ENCODE measurements at places on chromosomes 1 and 21.

- DNase-seq, result no peak
These were observed 671.7 kb upstream of the PTBP2 start for GRCh38 chr1:96049759-96050409.

- DNase-seq, result no peak
These were observed 171.6 kb downstream of the TRIM33 start for GRCh38 chr1:114339379-114339778.

DNA sequence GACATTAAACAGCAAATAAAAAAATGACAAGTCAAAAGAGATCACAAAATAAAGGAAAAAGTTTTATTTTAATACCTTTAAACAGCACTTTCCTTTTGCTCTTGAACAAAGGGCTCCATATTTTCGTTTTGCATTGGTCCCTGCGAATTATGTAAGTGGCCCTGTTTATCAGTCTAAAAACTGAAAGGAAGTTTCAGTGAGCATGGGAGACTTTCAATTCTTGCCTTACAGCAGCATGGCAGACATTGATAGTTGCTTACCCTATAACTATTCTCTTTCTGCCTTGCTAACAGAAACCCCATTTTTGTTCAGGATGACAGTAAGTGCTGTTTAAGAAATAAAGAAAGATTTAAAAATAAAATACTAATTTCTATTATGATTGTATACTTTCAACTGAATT is 5.2 kb upstream of the SH3GLB1 start:
- no peak for DNase-seq

DNA sequence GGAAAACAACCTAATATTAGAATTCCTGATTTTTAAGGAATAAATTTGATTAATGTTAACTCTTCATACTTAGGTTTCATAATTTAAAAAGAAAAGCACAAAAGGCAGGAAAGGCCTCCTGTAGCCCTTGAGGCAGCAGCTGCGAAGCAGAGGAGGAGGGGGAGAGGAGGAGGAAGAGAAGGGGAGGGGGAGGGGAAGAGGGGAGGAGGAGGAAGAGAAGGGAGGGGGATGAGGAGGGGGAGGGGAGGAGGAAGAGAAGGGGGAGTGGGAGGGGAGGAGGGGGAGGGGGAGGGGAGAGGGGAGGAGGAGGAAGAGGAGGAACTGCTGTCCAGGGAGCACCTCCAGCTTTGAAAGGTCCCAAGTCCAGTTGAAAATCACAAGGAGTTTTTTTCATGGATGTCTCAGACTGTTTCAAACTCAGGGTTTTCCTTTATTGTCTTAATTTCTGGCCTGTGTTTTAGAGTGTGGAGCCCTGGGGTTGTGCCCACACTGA is 35.1 kb upstream of the DIP2A start:
- no peak for DNase-seq

DNA sequence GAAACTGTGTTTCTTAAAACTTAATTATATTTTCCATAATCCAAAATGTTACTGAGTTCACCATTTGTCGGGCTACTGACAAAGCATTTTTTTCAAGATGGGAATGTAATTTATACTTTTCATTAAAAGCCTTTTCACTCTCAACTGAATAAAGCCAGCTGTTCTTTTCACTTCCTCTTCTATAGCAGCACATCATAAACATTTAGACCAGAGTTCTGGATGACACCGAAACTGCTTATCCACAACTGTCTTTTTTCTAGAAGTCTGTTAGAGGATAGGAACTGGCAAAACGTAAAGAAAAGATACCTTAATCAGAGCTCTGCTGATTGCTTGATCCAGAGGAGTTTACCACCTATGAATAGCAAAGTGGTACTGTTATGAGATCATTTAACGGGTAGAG is 594.7 kb downstream of the ADGRL2 start:
- DNase-seq, result no peak

- no peak for DNase-seq
These were observed 3.6 kb downstream of the CERS2 start for GRCh38 chr1:150970808-150971582.

DNA sequence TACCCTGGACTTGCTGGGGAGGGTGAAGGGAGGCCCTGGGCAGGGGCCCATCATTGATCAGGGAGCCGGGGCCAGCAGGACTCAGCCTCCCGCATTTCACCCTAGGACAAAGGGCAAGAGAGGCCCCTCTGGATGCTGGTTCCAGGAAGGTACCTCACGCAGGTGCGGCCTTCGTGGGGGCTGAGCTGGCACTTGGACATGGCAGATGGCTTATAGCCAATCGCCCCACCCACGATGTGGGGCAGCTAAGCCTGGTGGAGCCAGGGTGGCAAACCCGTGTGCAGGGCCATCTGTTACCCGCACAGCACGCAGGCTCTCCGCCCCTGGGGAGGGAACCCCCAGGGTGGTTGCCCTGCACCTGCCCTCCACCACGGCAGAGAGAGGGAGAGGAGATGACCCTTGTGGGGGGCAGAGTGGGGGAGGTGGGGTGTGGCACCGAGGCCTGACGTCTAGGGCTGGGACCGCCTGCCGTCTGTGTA is 2.5 kb downstream of the TFF3 start:
- no peak for DNase-seq

DNA sequence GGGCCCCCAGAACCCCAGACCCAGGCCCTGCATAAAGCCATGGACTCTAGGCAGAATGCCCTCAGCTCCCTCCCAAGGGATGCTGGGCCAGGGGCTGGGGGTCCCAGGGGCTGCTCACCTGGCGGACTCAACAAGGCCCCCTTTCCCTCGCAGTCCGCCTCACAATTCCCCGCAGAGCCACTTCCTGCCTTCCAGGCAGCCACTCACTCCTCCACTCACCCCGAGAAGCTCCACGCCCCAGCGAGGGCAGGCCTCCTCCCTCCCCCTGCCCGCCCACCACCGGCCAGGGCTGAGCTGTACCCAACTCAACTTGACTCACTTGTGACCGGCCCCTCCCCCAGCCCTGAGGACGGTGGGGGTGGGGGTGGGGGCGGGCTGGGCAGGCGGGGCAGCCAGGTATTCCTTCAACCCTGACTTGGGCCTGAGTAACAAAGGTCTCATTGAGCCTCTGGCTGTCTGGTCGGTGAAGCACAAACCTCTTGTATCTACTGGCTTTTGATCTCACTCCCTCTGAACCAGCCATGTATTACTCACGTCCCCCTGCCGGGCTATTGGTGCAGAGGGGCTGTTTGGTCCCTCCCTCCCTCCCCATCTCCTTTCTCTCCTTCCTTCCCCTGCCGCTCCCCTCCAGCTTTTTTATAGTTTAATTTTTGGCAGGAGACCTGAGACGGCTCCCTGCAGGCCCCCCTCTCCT is 5.9 kb downstream of the BLACAT1 start:
- no peak for DNase-seq

DNA sequence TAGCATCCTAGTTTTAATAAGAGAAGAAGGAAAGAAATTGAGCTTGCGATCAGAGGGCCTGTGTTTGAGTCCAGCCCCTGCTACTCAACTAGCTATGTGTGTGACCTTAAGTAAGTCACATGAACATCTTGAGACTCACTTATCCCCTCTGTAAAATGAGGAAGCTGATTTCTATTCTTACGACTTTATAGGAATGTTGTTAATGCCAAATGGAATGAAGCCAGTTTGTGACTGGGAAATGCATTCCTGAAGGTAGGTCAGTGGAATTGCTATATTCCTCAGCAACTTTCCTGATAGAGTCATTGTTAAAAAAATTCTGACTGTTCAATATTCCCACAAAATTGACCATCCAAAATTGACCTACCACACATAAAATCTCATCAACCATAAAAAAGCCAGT is 14.9 kb downstream of the FASLG start:
- no peak for DNase-seq

DNA sequence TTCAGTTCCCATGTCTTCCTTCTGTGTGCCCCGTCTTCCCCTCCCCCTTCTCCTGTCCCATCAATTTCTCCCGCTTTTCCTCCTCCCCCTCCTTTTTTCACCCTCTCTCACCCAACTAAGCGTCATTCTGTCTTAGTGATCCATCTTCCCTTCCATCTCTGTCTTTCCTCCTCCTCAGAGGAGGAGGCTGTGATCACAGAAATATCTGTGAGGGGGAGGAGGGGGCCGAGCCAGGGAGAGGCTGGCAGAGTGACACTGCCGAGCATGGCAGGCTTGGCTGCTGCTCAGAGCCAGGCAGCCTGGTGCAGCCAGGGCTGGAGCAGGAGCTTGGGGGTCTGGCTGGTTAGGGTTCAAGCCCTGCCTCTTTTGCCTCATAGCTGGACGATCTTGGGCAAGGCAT is 7.6 kb downstream of the HTR6 start:
- DNase-seq, result no peak

GRCh38 chr1:36807262-36807661 is 227.1 kb downstream of the GRIK3 start:
- no peak for DNase-seq

- DNase-seq, result no peak
These were observed 98.7 kb downstream of the OBSCN start for GRCh38 chr1:228306275-228307217.

GRCh38 chr21:44800971-44801467 is 601 bp downstream of the UBE2G2 start:
- DNase-seq, result peak; percentile 30

DNA sequence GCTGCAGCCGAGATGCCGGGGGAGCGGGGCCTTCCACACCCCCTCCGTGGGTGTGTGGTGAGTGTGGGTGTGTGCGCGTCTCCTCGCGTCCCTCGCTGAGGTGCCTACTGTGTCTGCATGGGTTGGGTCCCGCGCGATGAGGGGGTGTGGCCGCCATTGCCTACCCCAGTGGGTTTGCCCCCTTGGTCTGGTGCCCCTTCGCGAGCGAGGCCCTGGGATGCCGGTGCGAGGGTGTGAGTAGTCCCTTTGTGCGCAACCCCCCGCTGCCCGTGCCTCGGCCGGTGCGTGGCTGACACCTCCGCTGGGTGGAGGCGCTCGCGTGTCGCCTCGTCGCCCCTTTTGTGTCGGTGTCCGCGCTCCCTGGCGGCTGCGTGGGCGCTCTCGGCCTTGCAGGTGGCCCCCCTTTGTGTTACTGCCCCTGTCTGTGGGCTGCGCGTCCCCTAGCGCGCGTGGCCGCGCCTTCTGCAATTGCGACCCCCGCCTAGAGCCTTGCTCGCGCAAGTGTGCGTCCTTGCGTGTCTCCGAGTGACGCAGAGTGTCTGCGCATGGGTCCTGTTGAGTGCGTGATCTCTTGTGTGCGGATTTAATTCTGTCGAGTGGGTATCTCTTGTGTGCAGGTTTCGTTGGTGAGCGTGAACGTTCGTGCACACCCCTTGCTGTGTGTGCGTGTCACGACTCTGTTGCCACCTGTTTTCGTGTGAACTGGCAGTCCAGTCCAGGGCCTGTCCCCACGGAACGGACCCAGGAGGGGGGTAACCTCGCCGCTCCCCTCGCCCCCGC is 553 bp downstream of the TTC3 start:
- DNase-seq, result peak; percentile 60

DNA sequence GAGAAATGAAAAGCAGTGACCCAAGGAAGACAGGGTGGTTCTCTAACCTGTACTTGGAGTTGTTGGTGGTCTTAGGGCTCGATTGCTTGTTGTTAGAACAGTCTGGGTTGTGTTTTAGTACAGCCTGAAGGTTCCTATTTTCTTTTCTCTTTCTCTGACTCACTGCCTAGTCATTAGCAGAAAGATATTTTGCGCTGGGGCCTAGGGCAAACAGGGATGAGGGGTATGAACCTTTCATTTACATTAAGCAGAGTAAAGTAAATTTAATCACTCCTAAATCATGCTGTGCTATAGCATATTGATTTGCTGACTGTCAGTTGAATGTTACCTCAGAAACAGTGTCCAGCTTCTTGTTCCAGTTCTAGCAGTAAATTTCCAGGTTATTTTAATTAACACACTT is 197.2 kb downstream of the RWDD3 start:
- no peak for DNase-seq

DNA sequence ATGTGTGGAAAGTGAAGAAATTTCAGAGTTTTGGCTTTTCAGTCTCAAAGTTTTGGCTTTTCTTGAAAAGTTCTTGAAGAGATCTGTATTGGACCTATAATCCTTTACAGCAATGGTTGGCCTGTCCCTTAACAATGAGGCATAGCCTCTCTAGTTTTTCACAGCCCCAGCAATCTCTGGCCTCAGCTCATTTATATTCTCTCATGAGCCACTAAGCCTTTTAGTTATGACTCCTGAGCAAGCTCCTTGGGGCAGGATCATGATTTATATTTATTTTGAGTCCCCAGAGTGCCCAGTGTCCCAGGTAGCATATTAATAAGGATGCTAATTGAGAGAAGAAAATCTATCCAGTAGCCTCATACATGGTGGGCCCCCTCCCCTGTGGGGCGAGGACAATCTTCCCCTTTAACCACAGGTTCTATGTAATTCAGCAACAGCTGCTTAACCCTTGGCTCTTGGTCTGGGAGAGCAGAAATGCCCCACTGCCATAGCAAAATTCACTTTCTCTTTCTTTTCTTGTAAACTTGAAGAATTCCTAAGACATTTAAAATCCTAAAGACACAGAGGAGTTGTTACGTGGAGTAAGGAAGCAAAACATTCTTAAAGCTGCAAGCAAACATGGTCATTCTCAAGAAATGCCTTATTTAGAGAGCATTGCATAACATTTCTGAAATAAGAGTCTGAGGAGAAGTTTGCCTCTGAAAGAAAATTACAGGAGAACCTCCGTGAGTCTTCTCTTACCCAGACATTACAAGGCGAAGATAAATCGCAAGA is 6.3 kb downstream of the NGF start:
- no peak for DNase-seq

DNA sequence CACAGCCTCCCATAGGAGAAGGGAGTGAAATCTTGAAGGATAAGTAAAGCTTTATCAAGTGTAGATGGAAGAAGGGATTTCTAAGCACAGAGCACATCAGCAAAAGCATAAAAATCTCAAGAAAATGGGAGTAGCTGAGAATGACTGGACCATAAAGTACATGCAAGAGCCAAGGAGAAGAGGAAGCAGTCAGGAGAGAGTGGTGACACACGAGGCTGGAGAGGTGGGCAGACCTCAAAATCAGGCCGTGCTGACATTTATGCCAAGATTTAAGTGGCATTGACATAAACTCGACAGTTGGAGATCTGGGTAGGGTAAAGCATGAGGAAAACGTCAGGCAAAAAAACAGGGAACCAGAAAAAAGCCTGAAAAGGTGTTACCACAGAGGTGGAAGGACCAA is 62.3 kb downstream of the GFI1 start:
- DNase-seq, result no peak

- no peak for DNase-seq
These were observed 17.7 kb upstream of the KLHDC8A start for GRCh38 chr1:205374210-205375078.

DNA sequence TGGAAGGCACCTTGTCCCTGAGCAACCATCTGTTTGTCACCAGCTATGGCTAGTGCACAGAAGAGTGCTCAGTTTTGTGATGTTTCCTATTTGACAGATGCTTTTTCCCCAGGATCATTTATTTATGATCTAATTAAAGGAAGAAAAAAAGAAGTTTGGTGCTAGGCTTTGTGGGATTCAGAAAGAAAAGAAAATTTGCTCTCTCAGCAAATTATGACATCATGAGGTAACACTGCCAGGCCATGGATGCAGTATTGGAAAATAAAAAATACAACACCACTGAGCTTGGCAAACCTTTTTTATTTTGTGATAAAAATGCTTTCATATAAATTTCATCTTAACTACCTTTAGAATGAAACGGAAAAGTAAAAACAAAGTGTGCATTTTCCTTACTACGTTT is 15.5 kb upstream of the ADAM30 start:
- DNase-seq, result no peak
